ENCODE measurements at places on chromosomes 16 and 17.

- DNase-seq, result no peak
These were observed 1.0 kb downstream of the TMEM114 start for GRCh38 chr16:8589057-8589899.

DNA sequence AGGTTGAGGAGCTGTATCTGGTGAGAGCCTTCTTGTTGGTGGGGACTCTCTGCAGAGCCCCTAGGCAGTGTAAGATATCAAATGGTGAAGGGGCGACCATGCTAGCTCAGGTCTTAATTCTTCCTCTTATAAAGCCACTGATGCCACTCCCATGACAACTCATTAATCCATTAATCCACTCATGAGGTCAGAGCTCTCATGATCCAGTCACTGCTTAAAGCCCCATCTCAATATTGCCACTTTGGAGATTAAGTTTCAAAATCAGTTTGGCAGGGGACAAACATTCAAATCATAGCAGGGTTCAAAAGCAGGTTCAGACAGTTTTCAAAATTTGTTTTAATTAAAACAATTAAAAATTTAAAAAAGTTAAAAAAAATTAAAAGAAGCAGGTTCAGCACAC lies 13.1 kb upstream of the SPECC1 start:
- DNase-seq, result no peak

DNA sequence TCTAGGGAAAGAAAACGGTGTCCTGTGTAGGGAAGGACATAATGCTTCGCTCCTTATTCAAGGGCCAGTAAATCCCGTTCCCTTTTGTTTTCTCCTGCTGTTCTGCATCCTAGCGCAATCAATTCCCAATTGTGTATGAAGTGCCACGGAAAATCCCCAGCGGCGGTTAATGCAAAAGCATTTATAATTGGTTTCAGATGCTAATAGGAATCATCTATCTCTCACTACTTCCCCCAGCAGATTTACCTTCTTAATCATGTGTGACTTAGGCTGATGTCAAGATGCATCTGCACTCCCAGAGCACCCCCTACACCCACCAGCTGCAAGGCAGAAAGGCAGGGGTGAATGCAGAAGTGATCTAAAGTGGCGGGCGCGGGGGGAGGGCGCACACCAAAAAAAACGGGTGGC lies 32.7 kb upstream of the SSTR2 start:
- DNase-seq, result no peak

- no peak for DNase-seq
These were observed 19.2 kb downstream of the AQP8 start for GRCh38 chr16:25235991-25236390.

GRCh38 chr17:2803386-2803785 lies 7.1 kb downstream of the RAP1GAP2 start:
- DNase-seq, result no peak

GRCh38 chr17:50139950-50140885 lies 10.3 kb upstream of the SAMD14 start:
- DNase-seq, result peak; percentile 89

DNA sequence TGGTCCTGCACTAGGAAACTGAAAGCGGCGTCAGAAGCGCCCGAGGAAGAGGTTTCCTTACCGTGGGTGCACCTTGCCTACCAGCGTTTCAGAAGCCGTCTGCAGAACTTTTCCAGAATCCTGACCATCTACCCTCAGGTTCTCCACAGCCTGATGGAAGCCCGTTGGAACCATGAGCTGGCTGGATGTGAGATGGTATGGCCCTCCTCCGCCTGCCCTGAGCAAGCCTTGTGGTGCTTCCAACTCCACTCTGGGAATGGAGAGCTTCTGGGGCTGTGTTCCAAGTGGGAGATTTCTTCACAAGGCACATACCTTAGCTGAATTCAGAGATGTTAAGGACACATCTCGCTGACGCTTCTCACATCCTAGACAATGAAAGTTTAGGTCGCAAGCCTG lies 51.8 kb upstream of the ENDOV start:
- no peak for DNase-seq

GRCh38 chr16:84535408-84535807 lies 30.9 kb upstream of the MEAK7 start:
- no peak for DNase-seq

GRCh38 chr16:64657316-64658011 lies 464.4 kb downstream of the CDH11 start:
- DNase-seq, result no peak

GRCh38 chr16:2896480-2897010 lies 13.5 kb downstream of the FLYWCH2 start:
- no peak for DNase-seq

DNA sequence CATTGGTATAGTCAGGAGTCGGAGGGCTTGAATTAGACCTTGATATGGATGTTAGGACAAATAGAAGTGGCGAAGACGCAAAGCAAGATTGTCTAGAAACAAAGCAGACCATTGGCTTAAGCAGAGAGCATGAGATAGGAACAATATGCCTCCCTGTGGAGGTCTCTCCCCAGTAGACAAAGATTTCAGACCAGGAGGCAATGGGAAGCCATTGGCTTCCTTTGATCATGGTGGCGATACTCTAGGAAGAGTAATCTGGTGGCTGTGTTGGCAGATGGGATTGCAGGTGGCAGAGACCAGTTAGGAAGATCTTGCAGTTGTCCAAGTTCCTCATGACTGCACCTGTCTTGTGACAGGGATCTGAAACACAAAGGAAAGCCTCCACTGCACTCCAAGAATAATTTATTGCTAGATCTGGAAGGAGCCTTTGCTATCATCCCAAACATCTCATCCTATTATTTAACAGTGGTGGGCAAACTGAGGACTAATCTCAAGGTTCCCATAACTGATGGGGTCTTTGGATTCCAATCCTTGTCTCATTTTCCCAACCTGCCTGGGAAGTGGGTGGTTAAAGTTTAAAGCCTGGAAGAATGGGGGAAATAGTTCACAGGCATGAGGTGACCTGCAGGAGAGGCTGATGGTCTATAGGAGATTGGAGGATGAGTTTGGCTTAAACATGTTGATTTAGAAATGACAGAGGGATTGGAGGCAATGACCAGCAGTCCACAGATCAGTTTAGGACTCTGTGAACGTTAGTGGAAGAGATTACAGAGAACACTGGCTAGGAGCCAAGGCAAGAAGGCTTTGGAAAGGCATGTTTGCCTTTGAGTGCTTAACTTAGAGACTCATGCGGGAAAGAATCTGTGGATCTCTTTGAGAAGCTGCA lies 37.0 kb downstream of the HLF start:
- DNase-seq, result no peak

- no peak for DNase-seq
These were observed 151.5 kb upstream of the SDK2 start for GRCh38 chr17:73795730-73796129.
